ENCODE measurements at places on chromosomes 4 and X. TPM values are rescaled to one million over a fixed set of nuclear protein-coding genes. Genes with fewer than 3 reads are reported as not detected.

DNA sequence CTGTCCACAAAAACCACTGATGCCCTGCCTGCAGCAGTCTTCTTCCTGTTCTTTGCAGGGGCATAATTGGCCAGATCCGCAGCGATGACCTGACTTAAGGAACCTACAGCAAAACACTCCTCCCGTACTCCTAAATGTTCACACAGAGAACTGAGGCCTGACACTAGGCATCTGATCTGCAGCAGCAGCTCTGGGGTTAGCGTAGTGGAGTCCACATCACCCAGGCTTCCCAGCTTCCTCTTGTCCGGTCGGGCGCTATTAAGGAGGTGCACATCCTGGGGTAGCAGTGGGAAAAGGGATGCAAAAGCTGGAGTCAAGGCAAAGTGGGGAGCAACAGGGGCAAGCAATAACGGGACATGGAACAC, 758 bp downstream of the SCFD2 start:
- peak; percentile 23 for DNase-seq

GRCh38 chr4:102687373-102687981, 73.3 kb downstream of the MANBA start:
- DNase-seq, result no peak

GRCh38 chr4:177400030-177400429, 42.2 kb downstream of the AGA start:
- no peak for DNase-seq

DNA sequence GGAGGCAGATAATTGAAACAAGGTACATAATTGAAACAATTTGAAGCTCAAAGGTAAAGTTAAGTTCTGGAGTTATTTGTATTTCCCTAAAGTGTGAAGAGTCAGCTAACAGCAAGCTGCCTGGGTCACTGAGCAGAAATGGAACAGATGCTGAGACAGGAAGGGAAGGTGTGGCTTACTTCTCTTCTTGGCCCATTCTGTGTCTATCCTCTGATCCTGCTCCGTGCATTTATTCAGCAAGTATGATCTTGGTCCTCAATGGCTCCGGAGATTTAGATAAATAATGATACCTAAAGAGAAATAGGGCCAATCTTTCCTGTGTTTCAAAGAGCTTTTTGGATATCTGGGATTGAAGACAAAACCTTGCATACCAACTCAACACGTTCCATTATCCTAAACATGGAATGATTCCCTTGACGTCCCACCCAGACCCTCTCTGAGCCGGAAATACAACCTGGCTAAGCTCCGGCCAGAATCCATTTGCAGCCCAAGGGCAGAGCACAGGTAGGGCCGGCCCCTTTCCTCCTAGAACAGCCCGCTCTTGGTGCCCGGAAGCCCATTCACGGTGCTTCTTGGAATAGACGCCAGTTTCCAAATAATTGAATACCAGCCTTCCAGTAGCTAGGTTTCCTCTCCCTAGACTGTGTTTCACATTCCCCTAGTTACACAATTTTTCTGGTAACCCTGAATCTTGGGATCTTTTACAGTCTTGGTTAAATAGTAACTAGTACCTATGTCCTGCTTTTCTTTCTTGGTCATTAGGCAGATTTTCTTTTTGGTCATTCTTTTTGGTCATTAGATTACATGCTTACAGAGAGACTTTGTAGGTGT, 211.0 kb downstream of the NWD2 start:
- no peak for DNase-seq

DNA sequence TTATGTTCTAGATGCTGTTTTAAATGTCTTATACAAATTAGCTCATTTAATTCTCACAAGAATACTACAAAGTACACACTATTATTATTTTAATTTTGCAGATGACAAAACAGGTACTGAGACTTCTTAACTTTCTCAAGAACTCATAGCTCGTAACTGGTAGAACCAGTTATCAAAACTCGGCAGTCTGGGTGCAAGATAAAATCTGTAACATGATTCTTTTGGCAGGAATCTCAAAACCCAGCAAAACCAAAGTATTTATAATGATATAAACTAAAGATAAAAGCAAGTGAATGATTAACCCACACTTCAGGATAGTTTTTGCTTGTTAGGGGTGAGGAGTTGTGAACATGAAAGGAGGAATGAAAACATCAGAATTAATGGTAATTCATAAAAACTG, 27.6 kb downstream of the CLNK start:
- peak; percentile 47 for DNase-seq

The DGAT2L6 gene
- total RNA-seq, result 0.96 TPM

- DNase-seq, result peak; percentile 81
These were observed 166.6 kb downstream of the SPRY1 start for GRCh38 chr4:123562994-123563750.

Data from umbilical cord (tissue), 2 donors.